ENCODE measurements at places on chromosomes 1 and 21.

DNA sequence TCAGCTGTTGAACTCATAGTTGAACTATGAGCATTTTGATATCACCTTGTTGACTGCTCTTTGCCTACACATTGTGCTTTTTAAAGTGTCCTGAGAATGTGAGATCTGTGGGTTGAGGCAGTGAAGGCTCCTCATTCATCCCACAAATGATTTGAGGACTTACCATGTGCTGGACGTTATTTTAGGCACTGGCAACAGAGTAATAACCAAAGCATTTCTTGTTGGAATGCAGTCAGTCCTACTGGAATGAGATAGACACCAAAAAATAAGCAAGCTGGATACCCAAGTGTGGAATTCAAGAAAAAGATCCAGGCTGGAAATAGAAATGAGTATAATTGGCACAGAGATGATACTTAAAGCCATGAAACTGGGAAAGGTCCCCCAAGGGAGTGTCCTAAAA is 73.4 kb downstream of the ZP4 start:
- no peak for DNase-seq

DNA sequence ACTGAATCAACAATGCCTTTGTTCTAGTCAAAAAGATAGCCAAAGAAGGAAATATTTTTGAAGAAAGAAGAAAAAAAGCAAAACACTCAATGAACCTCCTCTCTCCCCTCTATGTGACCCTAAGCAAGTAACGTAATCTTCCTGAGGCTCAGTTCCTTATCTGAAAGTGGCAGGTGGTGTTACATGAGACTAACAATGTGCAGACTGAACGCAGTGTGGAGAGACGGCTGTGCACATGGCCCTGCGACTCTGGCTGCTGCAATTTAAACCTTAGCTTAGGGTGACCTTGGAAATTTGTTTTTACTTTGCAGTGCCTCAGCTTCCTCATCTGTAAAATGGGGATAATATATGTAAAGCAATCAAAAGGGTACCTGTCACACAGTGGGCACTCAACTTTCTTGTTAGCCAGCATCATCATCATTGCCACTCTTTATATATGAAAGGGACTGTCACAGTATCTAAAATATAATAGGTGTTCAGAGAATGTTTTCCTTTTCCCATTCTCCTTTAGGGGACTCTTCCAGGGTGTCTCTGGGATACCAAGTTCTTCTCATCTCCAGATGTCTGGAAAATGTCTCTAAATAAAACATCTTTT is 100.1 kb upstream of the JUN start:
- no peak for DNase-seq

- DNase-seq, result no peak
Observed at GRCh38 chr21:31473685-31474345, 129.8 kb upstream of the TIAM1 start.

DNA sequence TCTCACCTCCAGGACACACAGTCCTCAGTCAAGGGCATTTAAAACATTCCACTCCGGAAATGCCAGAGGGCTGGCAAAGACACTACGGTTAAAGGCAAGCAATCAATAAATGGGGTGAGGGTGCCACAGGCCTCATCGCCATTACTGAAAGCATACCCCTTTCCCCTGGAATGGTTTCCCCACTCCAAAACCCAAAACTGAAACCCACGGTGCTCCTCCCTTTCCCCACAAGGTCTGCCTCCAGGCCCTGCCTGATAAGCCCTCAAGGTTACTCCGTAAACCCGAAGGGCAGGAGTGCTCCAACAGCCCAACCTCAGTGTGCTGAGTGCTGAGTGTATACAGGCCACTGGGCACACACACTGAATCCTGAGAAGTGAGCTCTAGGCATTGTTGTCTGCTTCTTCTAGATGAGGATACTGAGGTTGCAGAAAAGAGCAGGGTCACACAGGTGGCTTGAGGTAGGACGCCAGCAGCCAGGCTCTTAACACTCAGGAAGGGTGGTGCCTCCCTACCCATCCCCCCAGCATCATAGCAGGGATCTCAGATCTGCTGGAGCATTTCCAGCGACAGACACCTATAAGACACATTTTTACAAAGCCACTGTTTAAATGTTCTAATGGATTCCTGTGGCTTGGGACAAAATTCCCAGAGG is 29.0 kb downstream of the SSBP3 start:
- no peak for DNase-seq

- DNase-seq, result peak; percentile 87
Observed at GRCh38 chr1:91712981-91713841, 172.7 kb downstream of the TGFBR3 start.

GRCh38 chr1:45401524-45401923 is 61.3 kb upstream of the MUTYH start:
- DNase-seq, result no peak

DNA sequence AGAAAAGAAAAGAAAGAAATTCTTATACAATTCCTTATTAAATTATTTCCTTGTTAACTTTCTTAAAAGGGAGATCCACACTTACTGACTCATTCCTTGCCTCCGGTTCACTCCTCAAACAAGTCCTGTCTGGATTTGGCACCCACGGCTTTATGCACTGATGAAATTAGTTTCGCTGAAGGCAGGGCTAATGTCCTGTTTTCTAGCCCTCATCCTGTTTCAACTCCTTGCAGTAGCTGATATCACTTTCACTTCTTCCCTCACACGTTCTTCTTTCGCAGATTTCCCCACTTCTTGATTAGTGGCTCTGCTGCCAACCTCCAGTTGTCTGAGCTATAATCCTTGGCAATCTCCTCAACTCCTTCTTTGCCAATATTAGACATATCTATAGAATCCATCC is 215.2 kb downstream of the URB2 start:
- no peak for DNase-seq

DNA sequence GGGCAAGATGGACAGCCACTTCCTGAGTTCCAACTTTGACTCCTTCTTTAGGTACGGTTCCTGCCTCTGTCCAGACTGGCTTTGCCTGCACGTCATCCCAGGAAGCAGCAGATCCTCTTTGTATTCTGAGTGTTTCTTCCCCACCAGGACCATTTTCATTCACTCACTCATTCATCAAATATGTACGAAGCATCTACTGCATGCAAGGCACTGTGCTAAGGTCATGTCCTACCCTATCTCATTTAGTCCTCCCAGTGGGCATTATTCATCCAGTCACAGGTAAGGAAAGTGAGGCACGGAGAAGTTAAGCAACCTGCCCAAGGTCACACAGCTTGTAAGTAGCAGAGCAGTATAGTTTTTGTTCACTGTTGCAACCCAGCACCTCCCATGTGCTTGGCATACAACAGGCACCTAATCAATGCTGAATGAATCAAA is 13.9 kb downstream of the CRYBG2 start:
- no peak for DNase-seq

GRCh38 chr1:204647114-204647804 is 38.3 kb downstream of the LRRN2 start:
- peak; percentile 73 for DNase-seq

GRCh38 chr1:33515112-33515511 is 42.7 kb downstream of the ZSCAN20 start:
- DNase-seq, result no peak

DNA sequence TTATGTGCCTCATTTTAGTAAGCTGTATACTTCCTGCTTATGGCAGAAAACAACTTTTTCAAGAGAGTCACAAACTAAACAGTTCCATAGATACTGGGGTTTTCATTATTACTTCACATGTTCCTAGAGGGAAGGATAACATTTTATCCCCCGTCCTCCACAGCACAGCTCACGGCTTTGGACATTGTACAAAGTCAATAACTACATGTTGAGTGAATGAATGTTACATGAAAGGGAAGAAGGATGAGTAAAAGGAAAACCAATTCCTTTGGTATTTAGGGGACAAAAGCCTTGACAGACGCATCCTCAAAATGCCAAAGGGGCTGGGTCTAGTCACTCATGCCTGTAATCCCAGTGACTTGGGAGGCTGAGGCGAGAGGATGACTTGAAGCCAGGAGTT is 14.8 kb downstream of the PI4KB start:
- DNase-seq, result peak; percentile 74

GRCh38 chr21:43825936-43826622 is 36.7 kb downstream of the RRP1 start:
- no peak for DNase-seq

DNA sequence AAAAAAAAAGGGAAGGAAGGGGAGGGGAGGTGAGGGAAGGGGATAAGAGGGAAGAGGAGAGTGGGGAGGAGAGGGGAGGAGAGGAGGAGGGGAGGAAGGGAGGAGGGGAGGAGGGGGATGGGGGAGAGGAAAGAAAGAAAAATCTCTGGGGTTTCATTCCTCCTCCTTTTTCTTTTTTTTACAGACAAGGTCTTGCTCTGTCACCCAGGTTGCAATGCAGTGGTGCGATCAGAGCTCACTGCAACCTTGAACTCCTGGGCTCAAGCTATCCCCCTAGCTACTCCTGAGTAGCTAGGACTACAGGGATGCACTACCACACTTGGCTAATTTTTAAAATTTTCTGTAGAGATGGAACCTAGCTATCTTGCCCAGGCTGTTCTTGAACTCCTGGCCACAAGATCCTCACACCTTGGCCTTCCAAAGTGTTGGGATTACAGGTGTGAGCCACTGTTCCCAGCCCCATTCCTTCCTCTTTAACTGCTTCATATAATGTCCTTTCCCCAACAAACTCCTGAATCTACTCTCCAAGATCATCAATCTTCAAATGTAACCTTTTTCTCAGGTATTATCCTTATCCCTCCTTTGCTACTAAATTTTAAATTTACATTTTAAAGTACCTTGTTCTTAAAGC is 23.2 kb downstream of the GON4L start:
- DNase-seq, result no peak

DNA sequence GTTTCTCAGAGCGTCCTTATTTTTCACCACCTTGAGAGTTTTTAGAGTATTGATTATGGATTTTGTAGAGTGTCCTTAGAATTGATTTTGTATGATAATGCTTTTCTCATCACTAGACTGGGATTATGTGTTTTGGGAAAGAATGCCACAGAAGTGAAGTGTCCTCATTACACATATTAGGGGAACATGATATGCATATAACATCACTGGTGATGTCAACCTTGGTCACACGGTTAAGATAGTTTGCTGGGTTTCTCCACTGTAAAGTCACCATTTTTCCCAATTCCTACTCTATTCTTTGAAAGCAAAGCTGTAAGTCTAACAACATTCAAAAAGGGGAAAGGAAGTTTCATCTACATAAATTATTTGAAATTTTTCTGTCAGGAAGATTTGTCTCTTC is 39.6 kb upstream of the PALMD start:
- DNase-seq, result peak; percentile 43

- no peak for DNase-seq
Observed at GRCh38 chr1:18970762-18971161, 14.3 kb upstream of the IFFO2 start.

GRCh38 chr1:32142446-32143301 is 34.8 kb downstream of the KPNA6 start:
- DNase-seq, result peak; percentile 87

GRCh38 chr1:63674238-63674864 is 81.1 kb downstream of the PGM1 start:
- DNase-seq, result peak; percentile 97

GRCh38 chr1:36472656-36473055 is 8.5 kb upstream of the MRPS15 start:
- no peak for DNase-seq

- DNase-seq, result no peak
Observed at GRCh38 chr21:39555911-39556590, 56.7 kb upstream of the B3GALT5 start.

- DNase-seq, result no peak
Observed at GRCh38 chr1:151243683-151244216, 10.8 kb upstream of the PSMD4 start.

GRCh38 chr1:110647254-110647891 is 27.4 kb downstream of the KCNA3 start:
- peak; percentile 22 for DNase-seq

- DNase-seq, result no peak
Observed at GRCh38 chr1:95093296-95093695, 20.5 kb upstream of the ALG14 start.

GRCh38 chr1:151779852-151780251 is 10.4 kb downstream of the TDRKH start:
- DNase-seq, result no peak

GRCh38 chr1:216700779-216701178 is 22.4 kb downstream of the ESRRG start:
- no peak for DNase-seq

GRCh38 chr21:41477641-41478318 is 30.2 kb downstream of the TMPRSS2 start:
- no peak for DNase-seq

- no peak for DNase-seq
Observed at GRCh38 chr1:210222340-210223006, 10.1 kb upstream of the SERTAD4 start.

- no peak for DNase-seq
Observed at GRCh38 chr1:207429963-207430362, 24.2 kb upstream of the CR2 start.

DNA sequence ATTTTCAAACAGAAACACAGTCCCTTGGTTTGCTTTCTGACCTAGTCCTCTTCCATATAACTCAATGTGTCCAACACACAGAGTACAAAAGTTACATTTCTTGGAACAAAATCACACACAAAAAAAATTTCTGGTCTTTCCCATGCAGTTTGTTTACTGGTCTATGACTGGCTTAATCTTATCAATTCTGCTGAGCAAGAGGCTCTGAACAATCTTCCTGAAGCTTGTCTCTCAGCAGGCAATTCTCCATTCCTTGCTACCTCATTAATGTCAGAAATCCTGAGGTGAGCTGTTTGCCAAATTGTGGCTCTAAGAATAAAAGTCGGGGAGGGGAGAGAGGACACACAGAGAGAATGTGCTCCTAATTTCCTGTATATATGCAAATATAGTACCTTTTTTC is 423.6 kb downstream of the HLX start:
- DNase-seq, result no peak

- peak; percentile 74 for DNase-seq
Observed at GRCh38 chr1:64920941-64921589, 45.3 kb downstream of the JAK1 start.

- peak; percentile 79 for DNase-seq
Observed at GRCh38 chr1:155892796-155893195, 18.4 kb downstream of the RIT1 start.

DNA sequence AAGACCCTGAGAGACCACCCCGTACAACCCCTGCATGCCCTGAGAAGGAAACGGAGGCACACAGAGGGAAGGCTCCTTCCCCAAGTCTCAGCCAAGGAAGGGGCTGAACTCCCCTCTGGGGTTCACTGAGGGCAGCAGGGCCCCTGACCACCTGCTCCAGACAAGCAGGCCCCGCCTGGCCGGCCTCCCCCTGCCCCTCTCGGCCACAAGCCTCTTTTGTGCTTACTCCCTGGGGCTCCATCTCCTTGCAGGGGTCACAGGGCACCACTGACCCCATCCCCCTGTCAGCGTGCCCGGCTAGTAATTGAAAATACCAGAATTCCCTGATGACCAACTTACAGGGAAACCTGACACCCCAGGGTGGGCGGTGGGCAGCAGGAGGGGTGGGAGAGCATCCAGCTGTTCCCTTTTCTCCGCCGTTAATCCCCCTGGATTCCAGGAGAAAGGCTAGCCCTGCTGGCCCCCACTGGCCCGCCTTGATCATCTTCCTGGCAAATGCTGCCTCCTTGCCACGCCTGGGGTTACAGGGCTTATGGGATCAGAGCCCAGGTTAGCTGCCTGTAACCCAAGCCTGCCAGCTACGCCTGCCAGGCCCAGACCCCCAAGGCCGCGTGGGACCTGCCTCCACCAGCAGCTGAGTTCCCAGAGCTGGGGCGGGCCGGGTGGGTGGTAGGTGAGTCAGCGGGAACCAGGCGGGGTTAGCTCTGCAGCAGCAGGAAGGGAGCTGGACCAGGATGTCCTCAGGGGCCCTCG is 96.1 kb downstream of the LACTBL1 start:
- DNase-seq, result peak; percentile 86

- DNase-seq, result no peak
Observed at GRCh38 chr1:58446368-58446767, 100.2 kb downstream of the OMA1 start.

GRCh38 chr1:56097713-56098112 is 481.6 kb downstream of the PLPP3 start:
- DNase-seq, result peak; percentile 51

All from fibroblast of mammary gland (primary cell).